ENCODE measurements at places on chromosomes 5 and 9.
A peak's percentile ranks its signal among the peaks of the same experiment; 100 is the strongest.

DNA sequence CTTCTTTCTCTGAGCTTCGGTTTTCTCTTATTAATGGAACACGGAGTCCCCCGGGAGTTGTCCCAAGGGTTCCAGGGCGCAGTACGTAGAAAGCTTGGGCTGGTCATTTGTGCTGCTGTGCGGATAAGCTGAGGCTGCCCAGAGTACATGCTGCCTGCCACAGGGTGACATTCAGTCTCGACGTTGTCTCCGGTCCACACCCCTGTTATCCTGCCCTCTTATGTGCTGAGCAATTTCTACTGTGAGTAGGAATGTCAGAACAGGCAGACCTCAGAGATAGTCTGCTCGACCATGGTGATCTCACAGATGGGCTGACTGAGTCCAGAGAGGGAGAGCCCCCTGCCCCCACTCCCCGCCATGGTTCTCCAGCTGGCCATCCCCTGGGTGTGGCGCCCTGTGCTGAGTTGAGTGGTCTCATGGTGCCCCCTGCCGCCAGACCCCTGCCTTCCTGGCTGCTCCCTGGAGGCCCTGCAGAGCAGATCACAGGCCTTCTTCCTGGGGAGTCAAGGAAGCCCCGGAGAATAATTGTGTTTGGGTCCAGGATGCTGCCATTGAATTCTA, 124.0 kb downstream of the RGS3 start:
- peak; percentile 75 for DNase-seq

GRCh38 chr9:122370303-122370702, 521 bp upstream of the PTGS1 start:
- no peak for DNase-seq

DNA sequence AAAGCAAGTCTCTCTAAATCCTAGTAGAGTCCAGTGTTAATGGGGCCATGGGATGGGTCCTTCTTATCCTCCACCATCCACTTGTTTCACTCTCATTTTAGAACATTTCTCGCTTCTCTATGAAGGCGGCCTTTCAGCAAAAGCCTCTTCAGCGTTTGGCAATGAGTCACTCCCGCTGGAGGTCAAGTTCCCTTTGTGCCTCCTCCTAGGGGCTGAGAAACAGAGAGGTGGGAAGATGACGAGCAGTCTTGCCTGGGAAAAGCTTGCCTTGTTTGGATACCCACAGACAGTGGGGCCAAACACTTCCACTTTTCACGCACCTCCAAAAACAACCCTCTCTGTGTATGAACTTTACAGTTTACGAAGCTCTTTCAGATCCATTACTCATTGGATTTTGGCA, 168.8 kb downstream of the GABBR2 start:
- DNase-seq: no peak

GRCh38 chr5:155508673-155509072, 495.1 kb downstream of the KIF4B start:
- no peak for DNase-seq

DNA sequence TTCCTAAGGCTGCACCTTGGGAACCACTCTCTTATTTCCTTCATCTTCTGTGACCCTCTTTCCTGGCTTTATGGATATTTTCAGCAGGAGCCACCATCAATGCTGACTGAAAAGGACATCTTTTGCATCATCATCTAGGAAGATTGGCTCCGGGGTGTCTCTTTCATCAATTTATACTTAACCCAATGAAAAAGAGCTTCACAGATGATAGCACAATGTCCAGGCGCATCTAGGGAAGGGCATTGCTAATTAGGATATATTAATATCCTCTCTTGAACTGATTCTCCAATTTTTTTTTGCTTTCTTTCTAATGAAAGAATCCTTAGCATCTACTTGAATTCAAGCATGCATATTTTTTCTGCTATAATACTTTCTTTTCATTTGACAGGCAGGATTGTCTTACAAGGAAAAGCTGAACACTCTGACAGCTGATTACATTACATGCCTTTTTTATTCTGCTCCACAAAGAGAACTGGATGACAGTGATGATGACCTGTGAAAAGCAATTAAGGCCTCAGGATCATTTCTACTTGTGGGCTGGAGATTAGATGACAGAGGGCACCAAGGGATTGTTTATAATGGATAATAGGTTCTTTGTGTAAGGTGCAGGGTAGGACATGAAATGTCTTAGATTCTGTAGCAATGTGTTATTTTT, 60.2 kb downstream of the PCSK1 start:
- no peak for DNase-seq

- DNase-seq: no peak
These were observed 180.4 kb downstream of the SEMA5A start for GRCh38 chr5:9365512-9365911.

DNA sequence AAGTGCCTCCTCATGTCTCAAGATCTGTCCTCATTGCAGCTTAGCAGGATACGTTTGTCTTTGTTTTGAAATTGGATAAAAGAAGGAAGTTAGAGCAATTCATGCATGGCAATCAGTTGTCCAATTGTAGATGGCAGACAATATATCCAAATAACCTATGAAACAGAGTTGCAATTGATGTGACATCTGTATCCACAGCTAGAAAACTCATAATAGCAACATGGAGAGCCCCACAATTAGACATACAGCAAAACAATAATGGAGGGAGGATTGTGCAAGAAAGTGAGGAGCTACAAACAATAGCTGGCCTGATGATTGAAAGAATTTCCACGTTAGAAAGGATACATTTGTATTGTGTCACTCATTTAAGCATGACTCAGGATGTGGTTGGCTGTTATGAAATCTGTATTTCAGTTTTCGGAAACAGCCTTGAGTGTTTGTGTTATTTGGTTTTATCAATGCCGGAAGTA, 132.0 kb downstream of the FAM174A start:
- no peak for DNase-seq

DNA sequence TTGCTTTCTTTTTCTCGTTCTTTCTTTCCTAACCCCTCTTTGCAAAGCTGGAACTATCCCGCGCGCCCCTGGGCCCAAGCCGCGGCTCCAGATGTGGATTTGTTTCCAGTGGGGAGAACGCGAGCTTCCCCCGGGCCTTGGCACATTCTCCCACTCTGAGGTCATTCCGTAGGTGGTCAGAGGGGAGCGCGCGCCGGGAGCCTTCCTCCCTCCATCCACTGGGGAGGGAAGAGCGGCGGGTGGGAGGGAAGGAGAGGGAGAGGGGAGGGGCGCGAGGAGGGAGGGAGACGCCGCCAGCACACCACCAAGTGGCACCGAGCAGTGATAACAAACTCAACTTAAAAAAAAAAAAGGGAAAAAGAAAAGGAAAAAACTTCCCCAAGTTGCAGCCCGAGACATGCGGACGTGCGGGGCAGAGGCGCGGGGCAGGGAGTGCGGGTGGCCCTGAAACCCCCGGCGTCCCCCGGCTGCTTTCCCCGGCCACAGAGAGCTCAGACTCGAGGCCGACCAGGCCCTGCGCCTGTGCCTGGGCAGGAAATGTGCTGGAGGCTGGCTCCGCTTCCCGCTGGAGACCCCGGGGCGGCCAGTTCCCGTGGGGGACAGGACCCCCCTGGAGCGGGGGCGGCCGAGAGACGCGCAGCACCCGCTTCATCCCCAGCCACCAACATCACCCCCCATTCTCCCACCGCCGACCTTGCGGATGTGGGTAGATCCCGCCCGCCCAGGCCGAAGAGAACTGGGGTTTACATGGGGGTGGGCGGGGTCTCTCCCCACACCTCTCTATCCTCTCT, 3.1 kb downstream of the IER5L start:
- peak; percentile 73 for DNase-seq

- DNase-seq: no peak
These were observed 44.4 kb downstream of the GALNT12 start for GRCh38 chr9:98851730-98852459.

DNA sequence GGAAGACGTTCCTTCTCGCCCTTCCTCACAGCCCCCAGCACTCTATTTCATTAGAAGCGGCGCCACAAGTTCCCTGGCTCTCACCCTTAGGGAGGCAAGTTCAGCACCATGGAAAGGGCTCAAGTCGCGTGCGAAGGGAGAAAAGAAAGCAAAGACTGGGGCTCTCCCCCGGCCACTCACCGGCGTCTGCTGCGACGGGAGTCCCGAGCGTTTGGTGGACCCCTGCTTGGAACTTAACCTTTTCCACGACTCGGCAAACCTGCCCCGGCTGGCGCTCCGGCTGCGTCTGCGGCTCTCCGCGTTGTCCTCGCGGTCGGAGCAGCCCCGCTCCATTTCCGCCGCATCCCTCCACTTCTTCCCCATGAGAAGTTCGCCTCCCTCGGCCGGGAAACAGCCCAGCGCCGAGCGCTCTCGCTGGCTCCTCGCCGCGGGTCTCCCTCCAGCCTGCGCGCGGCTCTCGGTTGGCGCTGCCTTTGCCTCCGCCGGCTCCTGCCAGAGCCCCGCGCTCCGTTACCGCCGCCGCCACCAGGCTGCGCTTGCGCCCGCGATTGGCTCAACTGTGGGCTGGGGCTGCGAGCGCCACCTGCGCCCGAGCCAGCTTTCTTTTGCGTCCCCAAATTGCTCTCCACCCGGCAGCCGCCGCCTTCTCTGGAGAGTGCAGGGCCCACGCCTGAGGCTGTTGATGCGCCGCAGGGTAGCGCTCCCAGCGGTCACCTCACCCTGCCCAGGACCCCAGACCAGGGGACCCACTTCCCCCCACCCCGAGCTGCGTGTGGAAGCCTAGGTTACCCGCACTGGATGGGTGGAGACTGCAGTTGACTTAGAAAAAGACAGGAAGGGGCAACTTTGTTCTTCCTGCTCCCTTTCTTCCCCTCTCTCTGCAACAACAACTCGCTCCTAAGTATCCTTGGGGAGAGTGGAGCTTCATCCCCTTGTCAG, 321.6 kb downstream of the CEMIP2 start:
- peak; percentile 87 for DNase-seq
